Mesothelial cell of epicardium (in vitro differentiated cells): ENCODE measurements at places on chromosomes 13 and 19.
A peak's percentile ranks its signal among the peaks of the same experiment; 100 is the strongest.

GRCh38 chr13:62525652-62526051 lies 1110.0 kb upstream of the PCDH20 start:
- no peak overlapping the region for H3K27ac ChIP-seq
- no peak overlapping the region for H3K4me3 ChIP-seq
- DNase-seq, result no peak

GRCh38 chr13:60922576-60923231 lies 492.9 kb downstream of the PCDH20 start:
- peaks cover 6% of the 10 kb centered on the region for H3K4me1 ChIP-seq
- no peak overlapping the region for H3K27ac ChIP-seq
- no peaks in the 10 kb centered on the region for H3K36me3 ChIP-seq
- no peaks in the 10 kb centered on the region for H3K27me3 ChIP-seq

- H3K4me1 ChIP-seq, result peaks cover 9% of the 10 kb centered on the region
- no peak overlapping the region for H3K4me3 ChIP-seq
- DNase-seq, result no peak
- H3K36me3 ChIP-seq, result no peaks in the 10 kb centered on the region
- peaks cover 22% of the 10 kb centered on the region for H3K27me3 ChIP-seq
Measured at GRCh38 chr13:109684084-109684823, 102.1 kb downstream of the IRS2 start.

GRCh38 chr13:66926851-66927524 lies 303.1 kb downstream of the PCDH9 start:
- no peak for DNase-seq
- no peaks in the 10 kb centered on the region for H3K27me3 ChIP-seq
- H3K4me1 ChIP-seq, result peaks cover 15% of the 10 kb centered on the region

- peak overlapping the region; percentile 72 for H3K27ac ChIP-seq
- H3K4me1 ChIP-seq, result peaks cover 21% of the 10 kb centered on the region
Measured at GRCh38 chr19:3095441-3096191, 1.5 kb downstream of the GNA11 start.

GRCh38 chr19:29685326-29685725 lies 20.1 kb downstream of the PLEKHF1 start:
- DNase-seq, result no peak
- H3K36me3 ChIP-seq, result peaks cover 4% of the 10 kb centered on the region
- no peak overlapping the region for H3K27ac ChIP-seq

GRCh38 chr13:24267801-24268200 lies 41.6 kb upstream of the C1QTNF9 start:
- DNase-seq, result no peak
- H3K4me1 ChIP-seq, result peaks cover 42% of the 10 kb centered on the region
- H3K27me3 ChIP-seq, result no peaks in the 10 kb centered on the region

- H3K27ac ChIP-seq, result no peak overlapping the region
- H3K4me3 ChIP-seq, result no peak overlapping the region
- no peaks in the 10 kb centered on the region for H3K4me1 ChIP-seq
- H3K36me3 ChIP-seq, result no peaks in the 10 kb centered on the region
- no peak for DNase-seq
Measured at GRCh38 chr19:15675560-15675959, 2.7 kb downstream of the CYP4F12 start.

GRCh38 chr13:112056284-112056727 lies 10.6 kb upstream of the SOX1 start:
- no peak overlapping the region for H3K4me3 ChIP-seq
- H3K36me3 ChIP-seq, result no peaks in the 10 kb centered on the region
- H3K27me3 ChIP-seq, result peaks cover 98% of the 10 kb centered on the region
- DNase-seq, result no peak

- no peaks in the 10 kb centered on the region for H3K27me3 ChIP-seq
- H3K36me3 ChIP-seq, result peaks cover 10% of the 10 kb centered on the region
- no peak overlapping the region for H3K27ac ChIP-seq
- no peak for DNase-seq
Measured at GRCh38 chr13:83211301-83211700, 671.0 kb downstream of the SLITRK1 start.

- H3K4me3 ChIP-seq, result no peak overlapping the region
- H3K27ac ChIP-seq, result peak overlapping the region; percentile 43
- H3K36me3 ChIP-seq, result no peaks in the 10 kb centered on the region
Measured at GRCh38 chr19:18650468-18651041, 13.7 kb downstream of the KLHL26 start.

DNA sequence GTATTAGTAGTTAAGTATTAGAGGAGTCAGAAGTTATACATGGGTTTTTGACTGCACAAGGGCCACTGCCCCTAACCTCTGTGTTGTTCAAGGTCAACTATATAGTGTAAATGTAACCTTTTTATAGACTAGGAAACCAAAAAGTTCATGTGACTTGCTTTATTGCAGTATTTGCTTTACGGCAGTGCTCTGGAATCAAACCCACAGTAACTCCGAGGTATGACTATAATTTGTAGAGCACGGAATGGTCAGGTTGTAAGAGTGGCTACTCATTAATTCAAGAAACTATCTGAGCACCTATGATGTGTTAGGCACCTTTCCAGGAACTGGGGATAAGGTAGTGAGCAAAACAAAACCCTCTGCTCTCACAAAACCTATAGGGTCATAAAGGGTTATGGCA lies 22.2 kb downstream of the SUPT20H start:
- peaks cover 61% of the 10 kb centered on the region for H3K36me3 ChIP-seq
- no peaks in the 10 kb centered on the region for H3K4me1 ChIP-seq
- no peak overlapping the region for H3K4me3 ChIP-seq
- no peak for DNase-seq

- no peak overlapping the region for H3K4me3 ChIP-seq
- DNase-seq, result no peak
- peaks cover 33% of the 10 kb centered on the region for H3K4me1 ChIP-seq
- H3K27me3 ChIP-seq, result peaks cover 35% of the 10 kb centered on the region
- no peak overlapping the region for H3K27ac ChIP-seq
Measured at GRCh38 chr19:30444686-30445232, 72.6 kb downstream of the ZNF536 start.

- no peaks in the 10 kb centered on the region for H3K4me1 ChIP-seq
- no peak overlapping the region for H3K4me3 ChIP-seq
- no peak overlapping the region for H3K27ac ChIP-seq
- DNase-seq, result no peak
- H3K27me3 ChIP-seq, result no peaks in the 10 kb centered on the region
- peaks cover 15% of the 10 kb centered on the region for H3K36me3 ChIP-seq
Measured at GRCh38 chr19:12647490-12648071, 19.0 kb downstream of the MAN2B1 start.

GRCh38 chr13:110780422-110780821 lies 66.9 kb downstream of the ING1 start:
- no peak for DNase-seq
- H3K27ac ChIP-seq, result no peak overlapping the region
- no peaks in the 10 kb centered on the region for H3K36me3 ChIP-seq
- H3K4me1 ChIP-seq, result peaks cover under 1% of the 10 kb centered on the region
- peaks cover 6% of the 10 kb centered on the region for H3K27me3 ChIP-seq

DNA sequence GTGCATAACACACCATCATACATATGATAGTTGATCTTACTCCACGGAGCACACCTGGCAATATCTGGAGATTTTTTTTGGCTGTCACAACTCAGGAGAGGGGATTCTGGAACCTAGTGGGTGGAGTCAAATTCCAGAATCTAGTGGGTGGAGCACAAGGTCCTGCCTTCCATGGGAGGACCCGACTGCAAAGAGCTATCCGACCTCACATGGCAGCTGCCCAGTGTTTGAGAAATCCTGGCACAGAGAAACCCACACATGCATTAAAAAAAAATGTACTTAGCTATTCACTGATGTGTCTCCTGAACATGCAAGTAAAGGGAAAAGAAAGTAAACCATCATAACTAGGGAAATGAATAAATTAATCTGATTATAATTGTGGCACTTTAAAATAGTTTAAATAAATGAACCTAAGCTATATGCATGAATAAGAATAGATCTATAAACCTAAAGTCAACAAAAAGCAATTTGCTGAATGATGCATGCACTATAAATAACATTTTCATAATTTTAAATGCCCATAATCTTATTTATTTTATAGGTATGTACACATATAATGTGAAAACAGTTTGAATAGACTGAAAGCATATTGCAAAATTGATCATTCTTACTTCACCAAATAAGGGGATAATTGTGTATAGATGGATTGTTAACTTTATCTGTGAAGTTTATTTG lies 300.3 kb downstream of the MYO16 start:
- no peaks in the 10 kb centered on the region for H3K36me3 ChIP-seq
- H3K4me3 ChIP-seq, result no peak overlapping the region
- H3K27ac ChIP-seq, result no peak overlapping the region
- DNase-seq, result no peak
- H3K27me3 ChIP-seq, result peaks cover 7% of the 10 kb centered on the region

GRCh38 chr19:14577885-14578427 lies 4.9 kb upstream of the CLEC17A start:
- H3K36me3 ChIP-seq, result no peaks in the 10 kb centered on the region
- no peak overlapping the region for H3K27ac ChIP-seq
- H3K4me1 ChIP-seq, result peaks cover 3% of the 10 kb centered on the region
- DNase-seq, result no peak

DNA sequence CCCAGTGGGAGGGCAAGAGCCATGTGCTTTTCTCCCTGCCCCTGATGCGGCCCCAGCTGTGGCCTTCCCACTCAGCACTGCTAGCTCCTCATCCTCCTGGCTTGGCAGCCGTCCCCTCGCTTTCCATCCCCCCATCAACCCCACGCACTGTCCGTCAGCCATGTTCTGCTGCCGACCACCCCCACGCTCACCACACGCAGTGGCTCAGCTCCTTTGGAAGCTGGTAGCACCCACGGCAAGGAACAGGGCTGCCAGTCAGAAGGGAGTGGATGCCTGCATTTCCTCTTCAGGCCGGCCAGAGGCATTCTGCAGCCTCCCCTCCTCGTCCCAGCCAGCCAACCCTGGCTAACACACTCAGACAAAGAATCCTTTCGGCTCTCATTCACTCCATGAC lies 6.3 kb downstream of the CALM3 start:
- no peak overlapping the region for H3K27ac ChIP-seq
- no peak for DNase-seq
- no peak overlapping the region for H3K4me3 ChIP-seq
- peaks cover 16% of the 10 kb centered on the region for H3K4me1 ChIP-seq
- H3K27me3 ChIP-seq, result no peaks in the 10 kb centered on the region
